Neural crest cell (in vitro differentiated cells): ENCODE measurements at places on chromosomes 7 and 10.

DNA sequence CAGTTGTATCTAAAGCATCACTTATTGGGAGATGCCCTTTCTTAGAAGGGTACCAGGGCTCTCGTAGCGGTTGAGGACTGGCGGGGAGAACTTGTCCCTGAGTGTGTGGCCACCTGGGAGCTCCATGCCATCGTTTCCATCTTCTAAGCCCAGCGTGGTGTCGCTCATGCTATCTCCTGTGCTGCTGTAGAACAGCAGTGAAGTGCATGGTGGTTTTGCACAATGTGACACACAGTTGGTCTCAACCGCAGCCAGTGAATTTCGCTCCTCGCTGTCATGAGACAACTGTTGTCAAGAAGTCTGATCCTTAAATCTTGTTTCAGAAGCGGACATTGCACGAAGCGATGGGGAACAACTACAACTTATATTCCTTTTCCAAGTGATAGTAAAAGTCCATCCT, 283.4 kb downstream of the GRID1 start:
- no peak for DNase-seq

DNA sequence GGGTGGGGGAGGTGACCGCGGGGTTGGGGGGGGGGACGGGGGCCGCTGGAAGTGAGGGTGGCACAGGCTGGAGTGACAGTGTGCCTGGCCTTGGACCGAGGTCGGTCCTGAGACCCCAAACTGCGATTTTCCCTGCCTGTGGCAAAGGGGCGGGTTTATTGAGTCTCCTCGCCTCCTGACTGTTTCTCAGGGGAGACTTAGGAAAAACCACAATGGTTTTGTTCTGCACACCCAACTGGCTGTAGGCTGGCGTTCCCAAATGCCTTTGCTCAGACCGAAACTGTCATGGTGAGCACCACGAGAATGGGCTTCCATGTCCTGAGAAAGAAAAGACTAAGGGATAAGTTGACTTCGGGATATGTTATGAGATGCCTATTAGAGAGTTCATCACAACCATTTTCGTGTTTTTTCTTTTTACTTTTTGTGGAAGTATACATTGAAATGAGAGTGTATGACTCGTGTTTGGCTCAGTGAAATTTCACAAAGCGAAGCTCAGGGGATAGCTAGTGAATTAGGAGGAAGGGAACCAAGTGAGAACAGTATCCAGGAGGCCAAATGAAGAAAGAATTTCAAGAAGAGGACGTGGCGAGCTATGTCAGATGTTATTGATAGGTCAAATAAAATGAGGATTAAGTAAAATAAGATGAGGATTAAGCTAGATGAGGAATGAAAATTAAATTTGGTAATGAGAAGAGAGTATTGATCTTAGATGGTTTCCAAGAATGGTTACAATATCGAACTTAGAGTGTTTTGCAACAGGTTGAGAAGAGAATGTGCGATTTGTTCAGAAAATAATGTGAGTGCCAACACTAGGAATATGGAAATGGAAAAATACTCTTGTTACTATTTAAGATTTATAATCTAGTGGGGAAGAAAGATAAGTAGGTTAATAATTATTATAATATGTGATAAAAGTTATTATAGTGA, 918 bp downstream of the NET1 start:
- DNase-seq: peak; percentile 5

DNA sequence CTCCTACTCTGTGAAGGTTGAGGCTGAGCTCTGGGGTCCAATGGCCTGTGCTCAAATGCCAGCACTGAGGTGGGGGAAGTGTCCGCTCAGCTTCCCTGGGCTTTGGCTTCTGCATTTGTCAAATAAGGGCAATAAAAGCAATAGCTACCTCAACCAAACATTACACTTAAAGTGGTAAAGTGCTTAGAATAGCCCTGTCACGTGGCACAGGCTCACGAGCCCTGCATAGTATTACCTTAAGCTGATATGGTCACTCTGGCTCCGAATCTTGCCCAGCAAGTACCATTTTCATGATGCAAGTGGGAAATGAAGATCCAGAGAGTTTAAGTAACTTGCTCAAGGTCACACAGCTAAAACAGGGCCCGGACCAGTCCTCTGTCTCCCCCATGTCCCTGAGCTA, 451.1 kb upstream of the ZMIZ1 start:
- DNase-seq: no peak

- peak; percentile 5 for DNase-seq
These were observed 106.2 kb upstream of the CELF2 start for GRCh38 chr10:10911471-10911921.

DNA sequence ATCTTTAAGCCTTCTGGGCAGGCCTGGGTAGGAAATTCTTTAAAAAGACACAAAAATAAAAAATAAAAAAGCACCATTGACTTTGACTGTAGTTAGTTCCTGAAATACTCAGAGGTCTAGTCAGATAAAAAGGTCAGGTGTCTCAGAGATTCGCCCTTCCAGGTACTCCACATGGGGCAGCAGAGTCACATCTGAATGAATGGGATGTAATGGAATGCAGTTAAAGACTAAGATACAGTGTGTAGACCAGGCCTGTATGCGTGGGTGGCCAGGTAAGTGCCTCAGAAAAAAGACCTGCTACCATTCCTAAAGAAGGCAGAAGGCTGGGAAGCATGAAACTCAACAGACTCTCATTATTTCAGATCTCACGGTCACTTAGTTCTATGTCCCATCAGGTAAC, 68.6 kb upstream of the SEM1 start:
- DNase-seq: no peak

- DNase-seq: no peak
These were observed 3.1 kb downstream of the DAGLB start for GRCh38 chr7:6444516-6445269.

GRCh38 chr10:83184641-83185040, 954.7 kb upstream of the GHITM start:
- DNase-seq: no peak

DNA sequence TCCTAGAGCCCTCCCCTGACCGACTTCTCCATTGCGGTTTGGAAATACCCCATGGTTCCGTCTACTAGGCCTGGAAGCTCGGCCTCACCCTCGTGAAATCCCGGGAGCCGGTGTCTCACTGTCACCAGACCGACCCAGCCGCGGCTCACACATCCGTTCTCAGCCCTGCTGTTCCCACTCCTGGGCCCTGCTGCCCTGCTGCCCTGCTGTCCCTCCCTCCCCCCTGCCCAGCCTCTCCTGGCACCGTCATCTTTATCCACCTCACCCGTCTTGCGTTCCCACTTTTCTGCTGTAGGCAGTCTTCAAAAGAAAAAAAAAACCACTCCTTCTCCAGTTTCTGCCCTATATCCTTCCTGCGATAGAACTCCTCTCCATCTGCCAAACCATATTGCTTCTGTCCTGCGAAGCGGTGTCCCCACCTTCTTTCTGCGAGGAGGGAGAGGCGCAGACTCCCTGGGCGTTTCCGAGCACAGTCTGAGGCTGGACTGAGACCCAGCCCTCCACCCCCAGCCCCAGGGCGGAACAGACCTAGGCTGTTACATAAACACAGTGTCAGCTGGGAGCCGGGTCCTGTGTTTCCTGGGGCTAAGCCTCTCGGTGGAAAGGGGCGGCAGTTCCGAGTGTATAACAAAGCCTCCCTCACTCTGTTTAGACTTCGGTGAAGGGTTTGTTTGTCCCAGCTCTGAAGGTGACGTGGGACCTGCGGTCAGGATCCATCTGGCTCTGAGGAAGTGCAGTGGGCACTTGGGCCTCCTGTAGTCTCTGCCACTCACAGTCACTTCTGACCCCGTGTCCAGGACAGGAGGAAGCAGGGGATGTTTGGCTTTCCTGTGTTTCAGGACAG, 2.8 kb downstream of the AGAP3 start:
- DNase-seq: no peak

DNA sequence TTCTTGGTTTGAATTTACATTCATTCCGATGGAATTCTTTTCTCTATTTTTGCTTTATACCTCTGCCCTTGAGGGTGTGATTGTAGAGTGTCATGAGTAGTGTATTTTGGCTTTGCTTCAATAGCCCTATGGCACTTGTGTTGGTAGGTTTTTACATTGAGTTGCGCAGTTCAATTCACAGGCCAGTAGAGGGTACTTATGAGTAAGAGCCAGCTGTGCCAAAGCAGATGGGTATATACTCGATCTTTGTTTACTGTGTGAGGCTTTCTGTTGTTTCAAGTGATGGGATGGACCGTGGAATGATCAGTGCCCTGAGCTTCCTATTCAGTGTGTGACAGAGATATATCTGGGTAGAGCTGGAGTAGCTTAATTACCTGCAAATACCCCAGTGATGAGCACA, 4.3 kb upstream of the AKR1C3 start:
- DNase-seq: no peak

DNA sequence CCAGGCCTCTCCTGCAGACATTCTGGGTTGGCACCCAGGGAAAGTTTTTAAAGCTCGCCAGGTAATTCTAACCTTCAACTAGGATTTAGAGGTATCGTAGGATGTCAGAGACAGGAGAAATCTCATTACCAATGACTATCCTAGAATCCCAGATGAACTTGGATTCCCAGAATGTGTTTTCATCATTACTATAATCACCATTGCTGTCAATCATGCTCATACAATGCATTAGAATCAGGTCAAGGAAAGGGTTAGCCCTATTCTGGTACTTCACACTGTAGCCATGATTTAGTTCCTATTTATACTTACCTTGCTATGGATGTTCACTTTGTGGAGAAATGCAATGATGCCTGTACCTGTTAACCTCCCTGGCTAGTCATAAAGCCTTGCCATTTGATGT, 67.0 kb upstream of the GPR158 start:
- no peak for DNase-seq

GRCh38 chr10:48451969-48452878, 145.7 kb downstream of the MAPK8 start:
- no peak for DNase-seq

GRCh38 chr10:120396228-120396627, 60.8 kb upstream of the PLPP4 start:
- DNase-seq: no peak

DNA sequence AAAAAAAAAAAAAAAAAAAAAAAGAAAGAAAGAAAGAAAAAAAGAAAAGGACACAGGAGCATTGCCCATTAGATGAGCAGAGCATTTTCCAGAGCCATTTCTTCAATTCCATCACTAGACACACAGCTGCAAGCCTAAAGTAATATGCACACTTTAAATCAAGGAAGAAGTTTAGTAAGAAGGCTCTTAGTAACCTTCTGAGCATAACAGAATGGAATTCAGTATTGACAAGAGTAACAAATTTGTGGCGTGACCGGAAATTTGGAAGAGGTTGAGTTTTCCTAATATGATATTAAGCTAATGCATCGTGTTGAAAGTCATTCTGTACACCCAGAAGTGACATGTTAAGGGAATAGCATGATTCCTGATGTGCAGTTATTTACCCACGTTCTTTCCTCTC, 35.3 kb downstream of the SMURF1 start:
- DNase-seq: no peak

DNA sequence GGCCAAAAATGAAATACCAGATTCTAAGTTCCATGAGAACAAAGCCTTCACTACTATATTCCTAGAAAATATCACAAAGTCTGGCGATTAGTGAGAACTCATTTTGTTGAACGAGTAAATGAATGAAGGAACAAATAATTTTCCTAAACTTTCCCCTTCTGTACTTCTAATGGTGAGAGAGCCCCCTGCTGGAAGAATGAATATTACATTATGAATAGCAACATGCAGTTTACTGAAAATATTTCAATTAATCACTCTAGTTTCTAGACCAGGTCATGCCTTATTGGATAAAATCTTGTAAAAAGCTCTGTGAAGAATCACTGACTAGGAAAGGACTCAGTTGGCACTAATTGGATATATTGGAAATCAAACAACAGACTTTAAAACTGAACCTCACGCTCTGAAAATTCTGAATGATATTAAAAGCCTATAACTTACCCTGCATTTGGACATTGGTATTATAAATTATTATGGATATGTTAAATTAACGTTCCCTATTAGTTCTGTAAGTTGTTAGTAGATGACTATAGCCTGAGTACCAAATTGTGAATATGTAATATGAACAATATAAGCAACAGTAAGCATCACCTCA, 32.4 kb upstream of the MTPN start:
- DNase-seq: no peak

DNA sequence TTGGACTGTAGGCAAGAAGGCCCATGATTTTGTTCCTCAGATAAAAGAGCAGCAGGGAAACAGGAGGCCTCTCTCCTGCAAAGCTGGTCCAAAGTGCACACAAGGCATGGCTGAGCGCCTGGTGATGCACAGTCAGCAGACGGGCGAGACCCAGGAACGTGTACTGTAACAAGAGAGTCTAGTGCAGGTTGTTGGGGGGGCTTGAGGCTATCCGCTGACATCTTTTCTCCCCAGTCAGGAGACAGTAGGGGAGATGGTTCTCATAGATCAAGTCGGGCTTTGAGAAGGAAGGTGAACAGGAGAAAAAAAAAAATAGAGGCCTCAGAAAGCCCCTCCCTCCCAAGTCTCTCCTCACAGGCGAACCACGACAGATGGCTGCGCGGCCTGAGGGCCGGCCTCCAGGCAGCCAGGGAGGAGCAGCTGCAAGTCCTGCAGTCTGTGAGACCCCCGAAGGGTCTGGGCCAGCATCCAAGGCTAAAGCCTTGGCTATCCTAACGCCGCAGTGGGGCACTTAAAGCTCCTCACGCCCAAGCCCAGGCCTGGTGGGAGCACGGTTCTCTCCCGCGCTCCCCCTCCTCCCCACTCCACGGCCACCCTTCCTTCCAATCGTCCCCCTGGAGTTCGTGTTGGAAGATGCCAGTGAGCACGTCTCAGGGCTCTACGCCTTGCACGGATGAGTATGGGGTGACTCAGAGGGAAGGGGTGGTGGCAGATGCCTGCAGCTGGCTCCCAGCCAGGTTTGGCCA, 68.3 kb downstream of the PRKAG2 start:
- no peak for DNase-seq
